CD4-positive, alpha-beta T cell treated with Interleukin-10 for 1 hour (primary cell): ENCODE measurements at places on chromosomes 1 and 21.

DNA sequence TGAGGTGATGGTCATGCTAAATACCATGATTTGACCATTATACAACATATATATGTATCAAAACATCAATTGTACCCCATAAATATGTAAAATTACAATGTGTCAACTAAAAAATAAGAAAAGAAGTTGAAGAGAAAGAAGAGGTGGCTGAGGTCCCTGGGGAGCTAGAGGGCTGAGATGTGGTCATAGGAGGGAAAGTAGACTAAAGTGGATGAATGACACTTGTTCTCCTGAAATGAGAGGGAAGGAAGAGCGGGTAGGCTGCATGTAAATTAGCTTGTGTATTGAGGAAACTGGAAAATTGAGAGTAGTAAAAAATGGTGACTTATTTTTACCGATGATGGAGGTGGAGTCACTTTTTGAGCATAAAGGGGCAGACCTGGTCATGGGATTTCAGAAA lies 117.0 kb downstream of the ST6GALNAC3 start:
- DNase-seq, result no peak

- DNase-seq, result no peak
These were observed 9.7 kb downstream of the KIF14 start for GRCh38 chr1:200610846-200611245.

- DNase-seq, result no peak
These were observed 22.5 kb upstream of the NPL start for GRCh38 chr1:182766881-182767645.

GRCh38 chr1:225995919-225996864 lies 3.0 kb downstream of the SDE2 start:
- no peak for DNase-seq

- DNase-seq, result peak; percentile 92
These were observed at the start of gene ADPRS for GRCh38 chr1:36088577-36089392. Gene ADPRS (plus strand): TSS chr1:36088892. CDS start chr1:36088905, 13 bp downstream.
